Dorsolateral prefrontal cortex (tissue), 122 donors: ENCODE measurements at places on chromosomes 12 and 14. TPM values are rescaled to one million over a fixed set of nuclear protein-coding genes. Genes with fewer than 3 reads are reported as not detected.

DNA sequence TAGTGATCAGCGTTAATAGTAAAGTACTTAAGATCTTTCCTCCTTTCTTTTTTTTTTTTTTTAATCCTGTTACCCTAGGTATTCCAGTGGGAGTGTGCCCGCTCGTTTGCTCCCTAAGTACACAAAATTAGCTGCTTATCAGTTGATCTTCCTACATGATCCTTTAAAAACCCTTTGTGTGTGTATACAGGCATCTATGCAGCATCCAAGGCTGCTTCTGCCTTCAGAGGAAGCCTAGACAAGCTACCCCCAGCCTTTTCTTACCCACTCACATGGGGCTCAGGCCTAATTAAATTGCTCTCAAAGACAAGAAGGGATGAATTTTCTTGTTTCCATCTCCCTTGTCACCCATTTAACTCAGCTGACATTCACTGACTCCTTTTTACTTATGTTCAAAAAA, 343.4 kb upstream of the LMO3 start:
- DNase-seq: no peak

DNA sequence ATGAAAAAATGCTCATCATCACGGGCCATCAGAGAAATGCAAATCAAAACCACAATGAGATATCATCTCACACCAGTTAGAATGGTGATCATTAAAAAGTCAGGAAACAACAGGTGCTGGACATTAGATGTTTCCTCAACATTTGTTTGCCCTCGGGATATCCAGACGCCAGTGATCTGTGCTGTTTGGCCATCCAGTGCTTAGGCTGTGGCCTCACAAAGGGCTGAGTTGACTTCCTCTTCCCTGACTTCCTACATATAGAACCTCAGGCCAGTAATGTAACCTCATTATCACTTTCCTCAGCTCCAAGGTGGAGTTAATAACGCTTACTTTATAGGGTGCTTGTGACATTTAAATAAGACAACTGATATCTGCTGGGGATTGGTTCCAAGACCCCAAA, 51.8 kb downstream of the SLC15A5 start:
- DNase-seq: no peak

DNA sequence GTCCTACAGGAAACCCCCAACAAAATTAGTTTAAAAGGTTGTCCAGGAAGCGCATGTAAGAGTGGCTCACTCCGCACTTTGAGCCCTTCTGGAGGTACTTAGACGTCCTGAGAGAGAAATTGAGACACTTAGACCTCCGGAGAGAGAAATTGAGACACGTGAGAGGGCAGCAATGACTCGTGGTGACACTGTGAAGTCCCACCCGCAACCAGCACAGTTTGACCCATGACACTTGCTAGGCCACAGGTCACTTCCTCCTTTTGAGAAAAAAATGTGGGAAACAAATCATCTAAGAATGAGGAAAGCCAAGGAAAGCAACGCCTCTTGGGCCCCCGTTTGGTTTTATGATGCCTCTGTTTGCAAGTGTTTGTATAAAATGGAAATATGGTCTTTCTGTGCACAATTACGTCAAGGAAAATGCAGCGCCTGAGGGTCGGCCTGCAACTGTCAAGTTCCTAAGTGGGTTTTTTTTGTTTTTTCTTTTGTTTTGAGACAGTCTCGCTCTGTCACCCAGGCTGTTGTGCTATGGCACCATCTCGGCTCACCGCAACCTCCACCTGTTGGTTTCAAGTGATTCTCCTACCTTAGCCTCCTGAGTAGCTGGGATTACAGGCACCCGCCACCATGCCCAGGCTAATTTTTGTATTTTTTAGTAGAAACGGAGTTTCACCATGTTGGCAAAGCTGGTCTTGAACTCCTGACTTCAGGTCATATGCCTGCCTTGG, 13.6 kb upstream of the CDCA4 start:
- no peak for DNase-seq

DNA sequence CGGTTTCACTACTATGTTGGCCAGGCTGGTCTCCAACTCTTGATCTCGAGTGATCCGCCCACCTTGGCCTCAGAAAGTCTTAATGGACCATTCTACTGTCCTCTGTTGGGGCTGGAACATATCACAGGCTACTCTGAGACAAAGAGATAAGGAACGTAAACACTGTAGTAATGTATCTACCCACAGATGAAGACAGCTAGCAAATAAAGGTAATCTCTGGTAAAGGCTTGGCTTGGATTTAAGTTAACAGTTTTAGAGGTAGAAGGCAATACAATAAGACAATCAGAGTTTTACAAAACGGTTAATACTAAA, 44.6 kb upstream of the ISM2 start:
- no peak for DNase-seq

DNA sequence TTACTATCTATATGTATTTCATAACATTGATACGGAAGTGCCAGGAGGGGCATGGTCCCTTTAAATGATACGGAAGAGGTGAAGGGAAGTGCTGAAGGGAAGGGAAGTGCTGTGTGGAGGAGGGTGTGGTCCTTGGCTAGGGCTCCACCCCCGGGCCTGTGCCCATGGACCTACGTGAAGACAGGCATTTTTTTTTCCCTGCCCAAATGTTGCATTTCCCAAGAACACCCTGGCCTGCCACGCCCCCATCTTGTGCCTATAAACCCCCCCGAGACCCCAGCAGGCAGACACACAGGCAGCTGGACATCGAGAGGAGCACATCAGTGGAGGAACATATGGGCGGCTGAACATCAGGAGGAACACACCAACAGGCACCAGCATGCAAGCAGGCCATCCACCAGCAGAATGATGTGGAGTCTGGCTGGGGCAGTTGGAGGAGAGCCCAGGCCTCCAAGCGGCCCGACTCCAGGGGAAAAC, 134.1 kb downstream of the SLC41A2 start:
- DNase-seq: no peak

The SSPN gene
- total RNA-seq: 35.3 TPM

The KRT2 gene
- not detected for total RNA-seq

GRCh38 chr12:16344269-16344668, 3.2 kb upstream of the MGST1 start:
- DNase-seq: no peak

DNA sequence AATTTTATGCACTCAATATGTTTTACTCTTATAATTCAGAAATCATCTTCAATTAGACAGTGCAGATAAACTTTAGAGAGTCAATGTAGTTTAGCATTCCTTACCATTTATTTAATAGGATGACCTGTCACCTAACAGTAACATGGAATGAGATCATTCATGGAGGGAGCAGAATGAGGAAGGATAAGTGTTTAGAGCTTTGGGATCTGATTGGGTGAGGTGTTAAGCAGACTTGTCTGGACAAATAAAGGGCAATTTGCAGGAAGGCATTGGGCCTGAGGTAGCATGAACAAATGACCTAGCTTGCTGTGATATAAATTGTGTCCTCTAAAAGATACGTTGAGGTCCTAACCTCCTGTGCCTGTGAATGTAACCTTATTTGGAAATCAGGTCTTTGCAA, 187.4 kb downstream of the C12orf42 start:
- DNase-seq: no peak

- DNase-seq: no peak
Observed at GRCh38 chr12:47317175-47317915, 237.6 kb upstream of the AMIGO2 start.

- DNase-seq: no peak
Observed at GRCh38 chr14:53432378-53432802, 279.3 kb upstream of the DDHD1 start.

- no peak for DNase-seq
Observed at GRCh38 chr14:53908416-53908815, 48.2 kb downstream of the BMP4 start.

The KLHL33 gene
- total RNA-seq: 0.54 TPM

DNA sequence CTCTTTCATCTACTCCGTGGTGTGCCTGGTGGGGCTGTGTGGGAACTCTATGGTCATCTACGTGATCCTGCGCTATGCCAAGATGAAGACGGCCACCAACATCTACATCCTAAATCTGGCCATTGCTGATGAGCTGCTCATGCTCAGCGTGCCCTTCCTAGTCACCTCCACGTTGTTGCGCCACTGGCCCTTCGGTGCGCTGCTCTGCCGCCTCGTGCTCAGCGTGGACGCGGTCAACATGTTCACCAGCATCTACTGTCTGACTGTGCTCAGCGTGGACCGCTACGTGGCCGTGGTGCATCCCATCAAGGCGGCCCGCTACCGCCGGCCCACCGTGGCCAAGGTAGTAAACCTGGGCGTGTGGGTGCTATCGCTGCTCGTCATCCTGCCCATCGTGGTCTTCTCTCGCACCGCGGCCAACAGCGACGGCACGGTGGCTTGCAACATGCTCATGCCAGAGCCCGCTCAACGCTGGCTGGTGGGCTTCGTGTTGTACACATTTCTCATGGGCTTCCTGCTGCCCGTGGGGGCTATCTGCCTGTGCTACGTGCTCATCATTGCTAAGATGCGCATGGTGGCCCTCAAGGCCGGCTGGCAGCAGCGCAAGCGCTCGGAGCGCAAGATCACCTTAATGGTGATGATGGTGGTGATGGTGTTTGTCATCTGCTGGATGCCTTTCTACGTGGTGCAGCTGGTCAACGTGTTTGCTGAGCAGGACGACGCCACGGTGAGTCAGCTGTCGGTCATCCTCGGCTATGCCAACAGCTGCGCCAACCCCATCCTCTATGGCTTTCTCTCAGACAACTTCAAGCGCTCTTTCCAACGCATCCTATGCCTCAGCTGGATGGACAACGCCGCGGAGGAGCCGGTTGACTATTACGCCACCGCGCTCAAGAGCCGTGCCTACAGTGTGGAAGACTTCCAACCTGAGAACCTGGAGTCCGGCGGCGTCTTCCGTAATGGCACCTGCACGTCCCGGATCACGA, 2.2 kb downstream of the SSTR1 start:
- DNase-seq: no peak

- no peak for DNase-seq
Observed at GRCh38 chr12:33690562-33690961, 250.9 kb upstream of the SYT10 start.

DNA sequence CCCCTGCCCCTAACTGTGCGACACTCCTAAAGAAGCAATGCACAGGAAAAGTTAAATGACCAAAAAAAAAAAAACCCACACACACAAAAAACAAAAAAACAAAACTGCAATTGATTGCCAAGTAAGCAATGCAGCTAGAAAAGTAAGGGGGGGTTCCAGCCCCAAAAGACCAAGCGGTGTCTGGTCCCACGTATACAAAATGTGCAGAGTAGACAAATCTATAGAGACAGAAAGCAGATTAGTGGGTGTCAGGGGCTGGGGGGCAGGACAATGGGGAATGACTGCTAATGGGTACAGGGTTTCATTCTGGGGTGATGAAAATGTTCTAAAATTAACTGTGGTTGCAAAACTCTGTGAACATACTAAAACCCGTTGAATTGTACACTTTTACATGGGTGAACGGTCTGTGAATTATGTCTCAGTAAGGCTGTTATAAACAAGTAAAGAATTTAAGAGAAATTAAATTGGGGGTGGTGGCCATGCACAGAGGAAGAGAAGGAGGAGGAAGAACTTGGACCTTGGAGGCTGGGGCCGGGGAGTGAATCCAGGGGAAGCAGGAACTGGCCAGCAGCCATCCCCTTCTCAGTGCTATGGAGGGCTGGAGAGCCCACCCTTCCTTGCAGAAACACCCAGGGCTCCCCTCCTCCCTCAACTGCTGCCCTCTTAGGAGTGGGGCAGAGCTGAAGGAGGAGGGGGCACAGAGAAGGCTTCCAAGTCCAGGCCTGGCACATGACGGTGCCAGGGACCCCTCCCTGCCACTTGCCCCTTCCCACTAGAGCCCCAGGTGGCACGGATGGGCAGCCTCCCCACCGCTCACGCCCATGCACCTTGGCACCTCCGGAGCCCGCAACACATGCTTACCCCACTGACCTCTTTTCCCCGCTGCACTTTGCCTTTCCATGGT, 45.4 kb downstream of the KDM2B start:
- no peak for DNase-seq

- DNase-seq: no peak
Observed at GRCh38 chr12:57462912-57463253, 3.3 kb downstream of the GLI1 start.

The WSCD2 gene
- 46.5 TPM for total RNA-seq
